Astrocyte (in vitro differentiated cells and primary cell): ENCODE measurements at places on chromosomes 1 and 21. TPM values are rescaled to one million over a fixed set of nuclear protein-coding genes. Genes with fewer than 3 reads are reported as not detected.

- no peak overlapping the region for H3K27ac ChIP-seq
- H3K36me3 ChIP-seq = no peaks in the 10 kb centered on the region
Observed at GRCh38 chr1:29458737-29459619, 222.7 kb downstream of the PTPRU start.

Gene NCF2
- 4.3 and 4.9 TPM in 2 replicates for total RNA-seq

Gene LRRC7
- 0.14 and 0.27 TPM in 2 replicates for total RNA-seq

DNA sequence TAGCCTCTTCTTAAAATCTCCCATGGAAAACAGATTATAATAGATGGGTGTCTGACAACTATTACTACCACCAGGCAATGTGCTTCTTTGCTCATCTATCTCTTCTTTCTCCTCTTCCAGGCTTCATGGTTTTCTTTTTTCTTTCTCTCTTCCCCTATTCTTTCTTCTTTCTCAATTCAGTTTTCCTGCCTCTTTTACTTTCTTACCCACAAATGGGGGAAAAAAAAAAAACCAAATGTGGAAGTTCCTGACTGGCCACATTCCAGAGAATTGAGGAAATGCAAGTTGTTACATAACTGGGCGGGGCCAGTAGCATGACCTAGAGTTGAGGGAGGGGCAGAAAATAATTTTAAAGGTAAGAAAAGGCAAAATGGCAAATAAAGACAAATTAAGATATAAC, 10.9 kb upstream of the SMG7 start:
- no peak for DNase-seq
- H3K4me1 ChIP-seq = no peaks in the 10 kb centered on the region
- H3K27me3 ChIP-seq = no peaks in the 10 kb centered on the region
- no peak overlapping the region for H3K4me3 ChIP-seq
- H3K36me3 ChIP-seq = no peaks in the 10 kb centered on the region
- no peak overlapping the region for H3K27ac ChIP-seq

DNA sequence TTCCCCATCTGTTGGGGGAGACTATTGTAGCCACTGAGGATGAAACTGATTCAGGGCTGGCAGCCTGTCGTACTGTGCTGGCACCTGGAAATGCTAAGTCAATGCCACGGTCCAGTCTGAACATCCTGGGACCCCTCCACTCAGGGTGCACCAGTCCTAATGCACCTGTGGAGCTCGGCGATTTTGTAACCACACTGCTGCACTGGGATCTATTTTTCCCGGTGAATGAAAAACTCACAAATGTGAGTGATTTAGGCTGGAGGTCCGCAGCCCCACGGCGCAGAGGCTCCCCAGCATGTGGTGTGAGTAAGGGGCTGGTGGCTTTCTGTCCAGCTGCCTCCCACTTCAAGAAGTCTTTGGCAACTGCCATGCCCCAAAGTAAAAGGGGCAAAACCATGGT, 35.5 kb downstream of the SETD4 start:
- H3K4me3 ChIP-seq = no peak overlapping the region
- no peak for DNase-seq
- no peaks in the 10 kb centered on the region for H3K4me1 ChIP-seq
- no peaks in the 10 kb centered on the region for H3K27me3 ChIP-seq

GRCh38 chr1:159406821-159407220, 25.2 kb upstream of the OR10J4 start:
- no peaks in the 10 kb centered on the region for H3K36me3 ChIP-seq
- H3K27ac ChIP-seq = no peak overlapping the region
- DNase-seq = no peak
- H3K4me3 ChIP-seq = no peak overlapping the region

Gene TRIM33
- total RNA-seq = 28.1 and 31.8 TPM in 2 replicates

DNA sequence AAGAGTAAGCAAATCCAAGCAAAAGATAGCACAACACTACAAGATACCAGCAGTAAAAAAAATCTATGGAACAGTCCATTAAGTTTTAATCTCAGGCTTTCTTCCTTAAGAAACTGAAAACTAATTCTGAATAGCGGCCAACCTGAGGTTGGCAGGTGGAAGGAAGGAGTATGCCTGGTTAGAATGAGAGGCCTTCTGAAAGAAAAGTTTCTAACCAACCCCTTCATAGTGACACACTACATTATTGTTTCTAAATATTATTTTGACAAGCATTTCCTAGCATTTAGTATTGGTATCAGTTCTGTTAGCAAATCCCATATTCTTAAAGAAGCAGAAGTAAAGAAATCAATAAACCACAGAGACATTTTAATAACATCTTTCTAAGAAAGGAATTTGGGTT, 205.7 kb upstream of the PTBP2 start:
- H3K4me3 ChIP-seq = no peak overlapping the region
- no peaks in the 10 kb centered on the region for H3K27me3 ChIP-seq
- peaks cover 11% of the 10 kb centered on the region for H3K4me1 ChIP-seq
- no peak overlapping the region for H3K27ac ChIP-seq
- no peaks in the 10 kb centered on the region for H3K36me3 ChIP-seq

Gene PROX1
- 1.9 and 4.8 TPM in 2 replicates for total RNA-seq

- peaks cover 12% of the 10 kb centered on the region for H3K4me1 ChIP-seq
- H3K27ac ChIP-seq = no peak overlapping the region
- H3K4me3 ChIP-seq = no peak overlapping the region
- peak; percentile 74 for DNase-seq
- H3K36me3 ChIP-seq = no peaks in the 10 kb centered on the region
Observed at GRCh38 chr1:178168536-178168935, 74.6 kb downstream of the RASAL2 start.

Gene S100A7
- not detected in 2 replicates for total RNA-seq

Gene OLIG1
- total RNA-seq = not detected in 2 replicates

DNA sequence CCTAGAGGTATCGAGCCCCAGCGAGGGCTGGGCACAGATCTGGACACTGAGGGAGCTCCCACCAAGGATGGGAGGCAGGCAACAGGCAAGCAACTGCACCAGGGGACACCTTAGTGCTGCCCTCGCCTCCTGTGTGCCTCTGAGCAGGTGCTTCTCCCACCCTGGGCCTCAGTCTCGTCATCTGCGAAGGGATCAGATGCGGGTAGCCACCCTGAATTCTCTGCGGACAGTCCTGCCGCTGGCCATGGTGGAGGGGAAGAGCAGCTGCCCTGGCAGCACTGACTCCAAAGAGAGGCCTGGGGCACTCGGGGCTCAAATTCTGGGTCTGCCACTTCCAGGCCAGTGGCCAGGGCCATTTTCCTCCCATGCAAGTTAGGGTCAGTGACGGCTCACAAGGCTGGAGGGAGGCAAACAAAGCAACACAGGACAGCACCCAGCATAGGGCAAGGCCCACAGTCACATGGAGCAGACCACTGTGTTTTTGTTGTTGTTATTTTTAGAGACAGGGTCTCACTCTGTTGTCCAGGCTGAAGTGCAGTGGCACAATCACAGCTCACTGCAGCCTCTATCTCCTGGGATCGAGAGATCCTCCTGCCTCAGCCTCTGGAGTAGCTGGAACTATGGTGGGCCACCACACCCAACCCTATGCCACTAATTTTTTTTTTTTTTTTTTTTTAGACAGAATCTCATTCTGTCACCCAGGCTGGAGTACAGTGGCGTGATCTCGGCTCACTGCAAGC, 7.1 kb upstream of the SDC3 start:
- H3K27me3 ChIP-seq = no peaks in the 10 kb centered on the region
- no peak for DNase-seq
- H3K4me1 ChIP-seq = peaks cover 14% of the 10 kb centered on the region
- no peaks in the 10 kb centered on the region for H3K36me3 ChIP-seq
- H3K27ac ChIP-seq = no peak overlapping the region
- H3K4me3 ChIP-seq = no peak overlapping the region

Gene KCNJ9
- not detected in 2 replicates for total RNA-seq

DNA sequence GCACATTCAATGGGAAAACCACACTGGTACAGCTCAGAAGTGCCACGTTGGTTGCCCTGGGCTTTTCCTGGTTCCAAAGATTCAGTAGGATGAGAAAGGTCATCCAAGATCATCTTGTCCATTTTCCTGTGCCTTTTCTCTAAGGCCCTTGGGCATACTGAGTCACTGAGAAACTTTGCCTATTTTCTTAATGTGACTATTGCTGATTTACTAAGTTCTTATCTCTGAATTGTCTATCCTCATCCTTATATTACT, 57.2 kb upstream of the HSD17B7 start:
- no peak overlapping the region for H3K4me3 ChIP-seq
- DNase-seq = no peak
- no peak overlapping the region for H3K27ac ChIP-seq
- H3K36me3 ChIP-seq = no peaks in the 10 kb centered on the region
- H3K4me1 ChIP-seq = no peaks in the 10 kb centered on the region
- H3K27me3 ChIP-seq = no peaks in the 10 kb centered on the region

Gene PEX11B
- 19.9 and 20.7 TPM in 2 replicates for total RNA-seq

DNA sequence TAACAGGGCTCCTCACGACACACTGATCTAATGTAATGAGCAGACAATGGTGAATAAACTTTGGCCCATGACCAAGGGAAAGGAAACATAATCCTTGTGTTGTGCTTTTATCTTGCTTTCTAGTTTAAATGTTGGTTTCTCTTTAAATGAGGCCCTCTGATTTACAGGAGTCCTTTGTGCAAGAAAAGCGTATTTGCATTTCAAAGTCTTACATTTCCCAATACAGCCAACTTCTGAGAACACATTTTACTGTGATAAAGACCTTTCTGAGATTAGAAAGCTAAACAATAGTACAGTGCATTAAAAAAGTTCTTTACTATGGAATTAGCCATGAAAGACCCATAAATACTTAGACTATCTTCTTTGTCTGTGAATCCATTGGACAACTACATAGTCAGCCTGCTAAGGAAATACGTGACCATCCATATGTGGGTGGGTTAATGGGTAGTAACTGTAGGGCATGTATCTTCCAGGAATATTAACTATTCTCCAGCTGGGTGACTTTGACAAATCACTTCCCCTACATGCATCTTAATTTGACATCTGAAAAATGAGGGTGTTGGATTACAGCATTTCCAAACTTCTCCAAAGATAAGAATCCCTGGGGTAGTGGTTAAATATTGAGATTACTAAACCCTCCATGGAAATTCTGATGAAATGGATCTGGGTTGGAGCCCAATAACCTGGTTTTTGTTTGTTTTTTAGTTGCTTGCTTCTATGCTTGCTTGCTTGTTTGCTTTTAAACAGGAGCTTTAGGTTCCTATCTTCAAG, 50.3 kb upstream of the USP1 start:
- no peak overlapping the region for H3K4me3 ChIP-seq
- H3K27me3 ChIP-seq = no peaks in the 10 kb centered on the region
- peak; percentile 92 for DNase-seq
- H3K27ac ChIP-seq = no peak overlapping the region
- H3K4me1 ChIP-seq = peaks cover 15% of the 10 kb centered on the region

DNA sequence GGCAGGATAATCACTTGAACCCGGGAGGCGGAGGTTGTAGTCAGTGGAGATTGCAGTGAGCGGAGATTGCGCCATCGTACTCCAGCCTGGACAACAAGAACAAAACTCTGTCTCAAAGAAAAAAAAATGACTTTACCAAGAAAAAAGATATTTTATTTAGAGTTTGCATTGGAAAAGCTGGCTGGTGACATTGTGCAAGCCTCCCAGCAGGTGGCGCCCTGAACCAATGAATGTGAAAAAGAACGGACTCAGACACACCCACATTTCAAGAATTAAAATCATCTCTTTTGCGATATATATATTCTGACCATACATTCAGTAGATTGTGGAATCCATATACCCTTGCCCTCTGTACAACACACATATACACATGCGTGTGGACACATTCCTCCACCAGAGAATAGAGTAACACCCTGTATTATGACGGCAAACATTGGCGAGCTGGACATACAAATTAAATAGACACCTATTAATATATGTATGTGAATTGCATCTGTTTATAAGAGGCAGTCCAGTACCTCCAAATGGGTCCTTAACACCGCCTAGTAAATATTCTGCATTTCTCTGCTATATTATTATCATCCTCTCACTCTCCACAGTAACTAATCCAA, 39.0 kb upstream of the CADM3 start:
- peaks cover 7% of the 10 kb centered on the region for H3K27me3 ChIP-seq
- no peak overlapping the region for H3K4me3 ChIP-seq
- no peaks in the 10 kb centered on the region for H3K4me1 ChIP-seq
- H3K27ac ChIP-seq = no peak overlapping the region

- H3K4me1 ChIP-seq = peaks cover 58% of the 10 kb centered on the region
- DNase-seq = peak; percentile 98
- no peaks in the 10 kb centered on the region for H3K27me3 ChIP-seq
Observed at GRCh38 chr1:210239349-210240111, 6.9 kb downstream of the SERTAD4 start.

- no peaks in the 10 kb centered on the region for H3K36me3 ChIP-seq
- no peak overlapping the region for H3K4me3 ChIP-seq
- peak; percentile 74 for DNase-seq
- no peak overlapping the region for H3K27ac ChIP-seq
- peaks cover 32% of the 10 kb centered on the region for H3K27me3 ChIP-seq
- H3K4me1 ChIP-seq = peaks cover 13% of the 10 kb centered on the region
Observed at GRCh38 chr1:205950280-205950679, 7.0 kb upstream of the SLC26A9 start.

GRCh38 chr1:181369416-181369815, 113.9 kb upstream of the CACNA1E start:
- DNase-seq = no peak
- no peaks in the 10 kb centered on the region for H3K4me1 ChIP-seq
- H3K4me3 ChIP-seq = no peak overlapping the region
- H3K27ac ChIP-seq = no peak overlapping the region

DNA sequence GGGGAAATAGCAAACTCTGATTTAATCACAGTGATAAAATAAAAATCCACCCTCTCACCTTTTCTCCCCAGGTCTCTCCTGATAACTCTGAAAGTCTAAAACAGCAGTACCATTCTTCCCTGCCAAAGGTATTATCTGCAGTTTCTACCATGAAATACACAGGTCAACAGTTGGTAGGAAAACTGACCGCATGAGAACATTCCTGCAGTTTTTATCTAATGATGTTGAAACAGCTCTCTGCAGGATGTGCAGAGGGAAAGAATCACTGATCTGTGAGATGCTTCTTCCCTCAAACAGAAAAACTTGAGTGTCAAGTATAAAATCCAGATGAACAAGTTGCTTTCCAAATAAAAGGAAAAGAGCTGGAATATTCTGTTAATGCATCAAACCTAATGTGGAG, 39.1 kb downstream of the KCNJ6 start:
- no peaks in the 10 kb centered on the region for H3K27me3 ChIP-seq
- H3K36me3 ChIP-seq = no peaks in the 10 kb centered on the region
- DNase-seq = peak; percentile 66
- peaks cover 22% of the 10 kb centered on the region for H3K4me1 ChIP-seq
- no peak overlapping the region for H3K4me3 ChIP-seq

- H3K4me3 ChIP-seq = no peak overlapping the region
- no peak for DNase-seq
- no peak overlapping the region for H3K27ac ChIP-seq
- H3K4me1 ChIP-seq = no peaks in the 10 kb centered on the region
Observed at GRCh38 chr1:114595602-114596001, 14.2 kb upstream of the BCAS2 start.

DNA sequence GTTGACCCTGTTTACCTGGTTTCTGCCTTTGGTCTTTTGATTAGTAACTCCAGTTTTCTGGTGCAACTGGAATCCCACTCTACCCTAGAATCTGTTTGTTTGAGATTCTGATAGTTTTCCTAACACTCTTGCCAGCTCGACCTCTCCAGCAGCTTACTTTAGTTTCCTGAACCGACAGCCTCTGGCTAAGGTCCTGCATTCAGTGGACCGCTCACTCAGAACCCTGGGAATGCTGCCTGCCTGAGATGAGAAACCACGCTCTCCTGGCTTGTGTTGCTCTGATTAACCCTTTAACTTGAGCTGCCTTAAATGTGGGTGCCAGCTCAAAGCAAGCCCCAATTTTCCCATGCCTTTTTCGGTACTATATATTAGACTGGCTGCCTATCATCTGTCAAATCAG, 45.3 kb upstream of the SIPA1L2 start:
- H3K36me3 ChIP-seq = no peaks in the 10 kb centered on the region
- no peak overlapping the region for H3K27ac ChIP-seq
- H3K4me3 ChIP-seq = no peak overlapping the region
- no peaks in the 10 kb centered on the region for H3K4me1 ChIP-seq
- peaks cover 5% of the 10 kb centered on the region for H3K27me3 ChIP-seq
- DNase-seq = peak; percentile 37
